ENCODE measurements at places on chromosomes 1 and 21.

- DNase-seq: no peak
These were observed 54.9 kb upstream of the RGS7 start for GRCh38 chr1:241411776-241412338.

DNA sequence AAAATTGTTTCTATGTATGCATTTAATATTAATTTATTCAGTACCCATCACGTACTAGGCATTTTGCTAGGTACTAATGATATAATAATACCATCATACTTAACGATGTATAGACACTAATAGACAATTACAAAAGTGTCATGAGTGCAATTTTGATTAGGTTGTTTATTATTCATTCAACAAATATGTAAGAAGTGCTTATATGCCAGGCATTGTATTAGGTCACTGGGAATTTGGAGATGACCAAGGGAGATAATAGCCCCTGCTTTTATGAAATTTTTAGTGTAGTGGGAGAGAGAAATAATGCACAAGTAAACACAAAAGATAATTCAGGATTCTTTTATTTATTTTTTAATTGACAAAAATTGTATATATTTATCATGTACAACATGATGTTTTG lies 18.6 kb downstream of the C1orf185 start:
- DNase-seq: no peak

GRCh38 chr1:170592591-170593111 lies 60.7 kb downstream of the GORAB start:
- no peak for DNase-seq

DNA sequence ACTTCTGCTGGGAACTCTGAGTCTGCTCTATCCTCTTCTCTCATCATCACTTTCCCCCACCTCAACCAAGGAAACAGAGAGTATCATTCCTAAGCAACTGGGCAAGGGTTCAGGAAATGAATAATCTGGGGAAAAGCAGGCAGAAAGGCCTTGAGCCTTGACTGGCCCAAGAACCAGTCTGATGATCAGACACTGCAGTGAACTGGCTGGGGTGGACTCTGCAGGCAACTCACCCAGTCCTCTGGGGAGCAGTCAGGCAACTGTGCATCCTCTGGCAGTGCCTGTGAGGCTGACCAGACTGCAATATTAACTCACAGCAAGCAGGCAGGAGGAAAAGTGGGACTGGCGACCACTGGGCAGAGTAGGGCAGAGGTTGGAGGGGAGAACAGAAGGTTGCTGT lies 991 bp downstream of the ANKRD35 start:
- no peak for DNase-seq

DNA sequence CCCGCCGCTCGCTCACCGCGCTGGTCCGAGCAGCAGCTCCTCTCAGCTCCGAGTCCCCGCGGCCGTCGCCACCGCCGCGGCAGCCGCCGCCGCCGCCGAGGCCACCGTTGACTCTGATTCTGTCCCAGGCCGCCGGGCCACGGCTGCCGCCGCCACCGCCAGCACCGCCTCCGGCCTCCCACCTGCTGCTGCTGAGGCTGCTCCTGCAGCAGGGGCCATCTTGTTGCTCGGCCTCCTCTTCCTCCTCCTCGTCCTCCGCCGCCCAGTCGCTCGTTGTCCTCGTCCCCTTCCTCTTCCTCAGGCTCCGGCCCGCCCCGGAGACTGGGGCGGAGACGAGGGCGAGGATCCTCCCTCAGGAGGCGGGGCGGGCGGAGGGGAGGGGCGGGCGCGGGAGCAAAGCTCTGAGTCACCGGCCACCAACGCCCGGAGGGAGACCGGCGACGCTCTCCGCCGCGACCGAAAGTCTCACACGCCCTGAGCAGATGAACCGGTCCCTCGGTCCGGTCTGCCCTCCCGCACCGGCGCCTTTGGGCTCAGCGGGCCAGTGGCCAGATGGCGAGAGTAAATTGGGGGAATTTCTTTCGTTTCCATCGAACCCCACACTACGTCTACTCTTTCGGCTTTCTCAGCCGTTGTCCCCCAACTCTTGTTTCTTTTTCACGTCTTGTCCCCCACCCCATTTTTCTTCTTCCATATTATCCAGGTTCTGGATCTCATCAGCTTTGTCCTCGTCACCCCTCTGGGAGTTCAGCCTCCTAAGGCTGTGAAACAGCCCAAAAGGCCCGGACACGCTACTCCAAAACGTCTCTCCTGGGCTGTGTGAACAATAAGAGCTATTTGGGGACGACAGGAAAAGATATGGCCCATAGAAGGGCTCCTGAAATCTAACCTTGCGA lies at the start of gene RC3H1:
Gene RC3H1, minus strand, starts transcription at position 278 of the 896 bp plus-strand sequence. CDS start 29,372 bp downstream, outside the sequence.
- peak; percentile 57 for DNase-seq

Measured in KG1 (cell line).